Tongue (tissue), 3 donors: ENCODE measurements at places on chromosomes 3 and 15. TPM values are rescaled to one million over a fixed set of nuclear protein-coding genes. Genes with fewer than 3 reads are reported as not detected.

GPR156 gene
- 1.1 TPM for total RNA-seq

CTXN2 gene
- total RNA-seq = not detected

LSAMP gene
- 7.7 TPM for total RNA-seq

ALPK3 gene
- 64.6 TPM for total RNA-seq
